ENCODE measurements at places on chromosomes 11 and 22.
A peak's percentile ranks its signal among the peaks of the same experiment; 100 is the strongest.

- DNase-seq = no peak
Measured at GRCh38 chr22:24214467-24215285, 30.2 kb downstream of the GGT5 start.

GRCh38 chr11:1691878-1692707 lies 4.9 kb upstream of the KRTAP5-6 start:
- no peak for DNase-seq

DNA sequence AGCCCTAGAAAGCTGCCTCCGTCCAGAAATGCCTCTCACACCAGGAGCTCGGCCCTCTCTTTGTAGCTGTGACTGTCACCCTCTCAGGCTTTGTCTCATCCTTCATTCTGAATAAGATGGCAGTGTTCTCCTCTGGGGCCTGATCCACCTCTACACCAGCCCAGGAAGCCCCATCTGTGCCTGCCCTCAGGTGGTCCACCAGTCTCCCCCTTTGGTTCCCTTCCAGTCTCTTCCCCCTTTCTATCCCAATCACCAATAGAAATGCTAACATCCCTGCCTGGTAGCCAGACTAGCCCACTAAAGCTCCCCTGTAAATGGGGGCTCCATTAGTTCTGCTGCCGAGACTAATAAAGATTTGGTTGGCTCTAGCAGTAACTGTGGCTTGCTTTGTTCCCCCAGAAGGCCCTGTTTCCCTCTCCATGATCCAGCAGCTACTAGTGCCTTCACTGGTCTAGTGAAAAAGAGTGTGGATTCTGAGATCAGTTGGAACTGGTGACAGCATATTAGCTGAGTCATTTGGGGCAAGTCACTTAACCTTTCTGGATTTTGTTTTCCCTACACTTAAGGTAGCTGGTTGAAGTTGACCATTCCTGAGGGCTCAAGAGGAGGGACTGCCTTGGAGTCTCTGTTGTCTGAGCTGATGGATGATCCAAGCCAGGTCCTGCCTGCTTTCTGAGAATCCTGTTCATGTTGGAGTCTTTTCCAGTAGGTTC lies 16.2 kb downstream of the PLEKHB1 start:
- no peak for DNase-seq

- DNase-seq = no peak
Measured at GRCh38 chr22:48314073-48314472, 1513.6 kb downstream of the BRD1 start.

GRCh38 chr11:75400146-75400865 lies 988 bp downstream of the RPS3 start:
- DNase-seq = peak; percentile 45

DNA sequence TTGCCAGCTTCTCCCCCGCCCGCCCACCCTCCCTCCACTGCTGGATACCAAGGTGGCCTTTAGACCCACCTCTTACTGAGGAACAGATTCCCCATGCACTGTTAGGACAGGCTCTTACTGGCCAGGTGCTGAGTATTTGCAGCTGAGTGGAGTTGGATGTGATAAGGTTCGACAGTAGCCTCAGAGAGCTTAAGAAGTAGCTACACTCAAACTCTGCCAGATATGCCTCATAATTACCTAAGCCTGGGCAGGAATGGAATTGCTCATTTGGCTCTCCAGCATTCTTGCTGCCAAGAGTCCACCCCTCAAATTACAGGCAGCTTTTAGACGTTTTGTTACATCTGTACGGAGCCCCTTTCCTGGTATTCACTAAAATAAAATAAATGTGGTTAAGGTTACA lies 9.6 kb downstream of the FAM181B start:
- DNase-seq = no peak

DNA sequence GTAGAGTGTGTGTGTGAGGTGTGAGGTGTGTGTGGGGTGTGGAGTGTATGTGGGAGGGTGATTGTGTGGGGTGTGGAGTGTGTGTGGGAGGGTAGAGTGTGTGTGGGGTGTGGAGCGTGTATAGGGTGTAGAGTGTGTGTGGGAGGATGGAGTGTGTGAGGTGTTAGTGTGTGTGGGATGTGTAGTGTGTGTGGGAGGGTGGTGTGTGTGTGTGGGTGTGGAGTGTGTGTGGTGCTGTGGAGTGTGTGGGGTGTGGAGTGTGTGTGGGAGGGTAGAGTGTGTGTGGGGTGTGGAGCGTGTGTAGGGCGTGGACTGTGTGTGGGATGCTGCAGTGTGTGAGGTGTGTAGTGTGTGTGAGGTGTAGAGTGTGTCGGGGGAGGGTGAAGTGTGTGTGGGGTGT lies 356.1 kb downstream of the CADM1 start:
- no peak for DNase-seq

- peak; percentile 73 for DNase-seq
Measured at GRCh38 chr11:64207256-64208085, 950 bp downstream of the FERMT3 start.

GRCh38 chr11:16528639-16529038 lies 172.3 kb upstream of the SOX6 start:
- no peak for DNase-seq

DNA sequence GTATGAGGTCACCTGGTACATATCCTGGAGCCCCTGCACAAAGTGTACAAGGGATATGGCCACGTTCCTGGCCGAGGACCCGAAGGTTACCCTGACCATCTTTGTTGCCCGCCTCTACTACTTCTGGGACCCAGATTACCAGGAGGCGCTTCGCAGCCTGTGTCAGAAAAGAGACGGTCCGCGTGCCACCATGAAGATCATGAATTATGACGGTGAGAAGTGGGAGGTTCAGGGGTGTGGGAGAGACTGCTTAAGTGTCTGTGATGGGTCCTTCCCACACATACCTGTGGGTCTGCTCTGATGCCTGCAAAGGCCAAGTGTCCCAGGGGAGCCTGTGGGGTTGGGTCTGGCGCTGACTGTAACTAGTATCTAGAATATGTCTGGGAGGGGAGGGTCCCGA lies 3.9 kb downstream of the APOBEC3G start:
- no peak for DNase-seq

DNA sequence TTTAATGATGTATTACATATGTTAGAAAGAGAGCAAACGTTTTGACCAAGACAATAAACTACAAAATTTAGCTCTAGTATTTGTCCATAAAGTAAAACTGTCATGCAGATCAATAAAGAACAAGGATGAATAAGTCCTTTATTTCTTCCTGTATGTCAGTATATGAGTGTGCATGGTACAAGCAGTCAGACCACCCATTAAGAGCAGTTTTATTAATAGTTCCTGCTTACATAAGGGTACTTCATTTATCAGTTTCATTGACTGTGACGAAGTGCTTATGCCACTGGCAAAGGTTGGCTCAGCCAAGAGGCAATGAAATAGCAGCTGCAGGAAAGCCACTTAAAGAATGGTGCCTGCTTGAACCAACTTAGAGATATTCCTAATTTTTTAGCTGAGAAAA lies 913.0 kb upstream of the CNTN5 start:
- no peak for DNase-seq

DNA sequence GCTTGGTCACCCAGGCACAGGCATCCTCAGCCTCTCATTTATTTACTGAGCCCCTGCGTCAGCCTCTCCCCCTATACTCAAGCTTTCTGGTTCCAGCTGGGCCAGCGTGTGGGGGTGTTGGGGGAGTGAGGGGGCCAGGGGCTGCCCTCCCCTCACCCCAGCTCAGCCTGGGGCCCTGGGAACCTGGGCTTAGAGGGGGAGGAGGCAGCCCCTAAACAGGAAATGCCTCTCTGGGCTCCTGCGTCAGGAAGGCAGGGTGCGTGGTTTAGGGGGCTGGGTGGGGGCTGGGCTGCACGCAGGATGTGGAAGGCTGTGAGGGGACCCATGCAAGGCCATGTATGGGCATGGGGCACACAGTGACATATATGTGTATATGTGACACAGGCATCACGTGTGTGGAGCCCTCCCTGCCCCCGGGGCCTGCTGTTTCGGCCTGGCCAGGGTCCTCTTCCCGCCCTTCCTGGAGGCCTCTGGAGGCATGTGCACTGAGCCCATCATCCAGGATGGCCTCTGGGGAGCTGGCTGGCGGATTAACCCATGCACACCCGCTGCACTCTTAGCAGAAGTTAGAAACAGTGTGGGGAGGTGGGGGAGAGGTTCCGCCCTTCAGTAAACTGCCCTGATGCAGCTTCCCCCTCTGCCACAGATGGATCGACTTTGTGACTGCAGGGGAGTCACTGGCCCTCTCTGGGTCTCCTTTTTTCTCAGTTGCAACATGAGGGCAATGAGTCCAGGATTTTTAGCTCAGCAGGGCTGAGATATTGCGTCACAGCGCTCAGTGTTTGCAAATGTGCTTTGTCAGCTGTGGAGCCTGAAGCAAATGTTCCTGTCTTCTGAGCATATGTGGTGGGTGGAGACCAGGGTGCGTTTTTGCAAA lies 1.1 kb upstream of the CD248 start:
- DNase-seq = peak; percentile 63

GRCh38 chr11:110207123-110207522 lies 89.3 kb downstream of the RDX start:
- no peak for DNase-seq

DNA sequence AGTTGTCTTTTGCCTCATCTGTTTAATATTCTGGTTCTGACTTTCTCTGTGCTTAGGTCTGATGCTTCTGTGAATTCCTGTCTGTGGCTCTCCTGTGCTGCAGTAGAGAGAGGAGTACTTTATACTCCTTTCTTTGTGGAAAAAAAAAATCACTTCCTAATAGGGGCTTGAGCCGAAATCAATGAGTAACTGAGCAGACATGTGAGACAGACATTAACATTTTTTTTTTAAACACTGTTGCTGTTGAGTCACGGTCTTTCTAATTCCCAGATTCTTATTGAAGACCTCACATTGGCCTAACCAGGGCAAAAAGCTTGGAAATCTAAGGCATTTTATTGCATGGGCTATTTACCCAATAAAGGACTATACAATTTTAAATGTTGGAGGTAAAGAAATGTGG lies 86.1 kb downstream of the GRM5 start:
- DNase-seq = no peak

DNA sequence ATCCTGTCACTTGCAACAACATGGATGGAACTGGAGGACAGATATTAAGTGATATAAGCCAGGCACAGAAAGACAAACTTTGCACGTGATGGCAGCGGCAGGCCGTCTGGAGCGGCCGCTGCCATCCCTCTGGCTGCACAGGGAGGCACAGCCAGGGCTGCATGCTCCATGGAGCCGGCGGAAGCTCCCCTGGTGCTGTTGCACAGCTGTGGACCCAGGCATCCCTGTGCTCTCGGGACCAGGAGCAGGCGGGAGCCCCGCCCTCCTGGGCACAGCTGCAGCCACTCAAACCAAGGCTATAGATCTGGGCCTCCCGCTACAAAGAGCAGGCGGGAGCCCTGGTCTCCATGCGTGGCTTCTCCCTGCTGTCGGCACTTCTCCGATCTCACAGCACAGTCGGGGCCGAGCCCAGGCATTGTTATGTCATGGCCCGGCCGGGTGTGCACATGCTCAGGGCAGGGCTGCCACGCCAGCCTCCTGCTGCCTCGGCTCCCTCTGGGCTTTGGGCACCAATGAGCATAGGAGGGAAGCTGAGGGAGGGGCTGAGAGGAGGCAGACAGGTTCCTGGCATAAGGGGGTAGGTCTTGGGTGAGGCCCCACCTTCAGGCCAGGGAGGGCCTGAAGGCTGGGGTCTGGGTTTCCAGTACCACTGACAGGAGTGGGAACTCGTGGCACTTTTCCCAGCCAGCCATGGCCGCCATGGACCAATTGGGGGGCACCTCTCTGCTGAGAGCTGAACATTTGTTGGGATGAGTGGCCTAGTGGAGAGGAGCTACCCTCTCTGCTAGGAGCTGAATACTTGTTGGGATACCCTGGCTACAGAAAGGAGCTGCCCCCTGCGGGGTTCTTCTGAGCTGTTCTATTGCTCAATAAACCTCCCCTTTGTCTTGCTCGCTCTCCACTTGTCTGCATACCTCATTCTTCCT lies 16.7 kb downstream of the RRP8 start:
- DNase-seq = no peak

GRCh38 chr11:33657757-33658156 lies 42.9 kb downstream of the C11orf91 start:
- no peak for DNase-seq

GRCh38 chr22:46234969-46235368 lies 15.1 kb downstream of the CDPF1 start:
- DNase-seq = no peak

DNA sequence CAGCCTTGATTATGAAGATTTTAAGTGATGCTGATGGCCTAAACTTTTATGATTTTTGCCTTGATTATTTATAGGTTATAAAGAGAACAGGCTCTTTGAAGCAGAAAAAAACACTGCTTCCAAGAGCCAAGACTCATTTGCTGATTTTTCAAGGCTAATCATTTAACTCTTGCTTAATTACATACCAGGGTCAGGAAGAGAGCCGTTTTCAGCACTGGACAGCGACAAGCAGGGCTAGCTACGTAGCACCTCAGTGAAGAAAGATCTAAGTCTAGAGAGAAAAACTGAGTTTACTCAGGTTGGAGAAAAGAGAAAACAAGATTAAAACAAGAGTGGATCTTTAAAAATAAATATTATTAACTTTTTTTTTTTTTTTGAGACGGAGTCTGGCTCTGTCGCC lies 615.4 kb upstream of the B3GAT1 start:
- DNase-seq = no peak

DNA sequence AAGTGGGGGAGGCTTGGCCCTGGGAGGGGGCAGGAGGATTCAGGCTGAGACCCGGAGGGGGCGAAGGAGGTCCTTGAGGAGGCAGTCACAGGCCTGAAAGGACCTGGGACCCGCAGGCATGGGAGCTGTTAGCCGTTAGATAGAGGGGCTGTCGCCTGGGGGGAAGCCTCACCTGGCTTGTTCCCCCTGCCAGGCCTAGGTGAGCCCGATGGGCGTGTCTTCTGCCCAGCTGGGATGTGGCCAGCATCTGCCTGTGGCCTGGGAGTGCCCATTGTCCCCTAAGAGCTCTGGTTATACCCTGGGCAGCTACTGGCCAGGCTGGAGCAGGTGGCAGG lies 1.8 kb upstream of the DUSP8 start:
- no peak for DNase-seq

DNA sequence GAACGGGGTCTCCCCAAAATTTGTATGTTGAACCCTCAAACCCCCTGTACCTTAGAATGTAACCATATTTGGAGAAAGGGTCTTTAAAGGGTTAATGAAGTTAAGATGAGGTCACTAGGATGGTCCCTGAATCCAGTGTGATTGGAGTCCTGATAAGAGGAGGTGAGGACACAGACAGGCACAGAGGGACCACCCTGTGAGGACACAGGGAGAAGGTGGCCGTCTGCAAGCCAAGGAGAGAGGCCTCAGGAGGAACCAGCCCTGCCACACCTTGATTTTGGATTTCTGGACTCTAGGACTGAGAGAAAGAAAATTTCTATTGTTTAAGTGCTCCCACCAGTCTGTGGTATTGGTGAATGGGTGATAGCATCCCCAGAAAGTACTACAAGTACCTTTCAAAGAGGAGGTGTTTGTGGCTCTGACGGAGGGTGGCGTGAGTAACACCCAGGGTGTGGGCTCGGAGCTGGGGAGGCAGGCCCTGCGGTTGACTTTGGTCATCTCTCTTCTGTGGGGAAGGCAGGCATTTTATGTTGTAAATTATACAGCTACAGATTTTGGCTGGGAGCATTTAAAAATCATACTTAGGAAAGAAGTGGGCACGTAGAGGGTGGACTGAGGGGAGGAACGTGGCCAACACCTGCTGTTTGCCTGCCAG lies 13.8 kb downstream of the MRGPRF start:
- no peak for DNase-seq

GRCh38 chr11:14914536-14914935 lies 22.5 kb upstream of the CYP2R1 start:
- DNase-seq = no peak

All from CD4-positive, alpha-beta memory T cell (primary cell).